ENCODE measurements at places on chromosomes 3 and 15.

DNA sequence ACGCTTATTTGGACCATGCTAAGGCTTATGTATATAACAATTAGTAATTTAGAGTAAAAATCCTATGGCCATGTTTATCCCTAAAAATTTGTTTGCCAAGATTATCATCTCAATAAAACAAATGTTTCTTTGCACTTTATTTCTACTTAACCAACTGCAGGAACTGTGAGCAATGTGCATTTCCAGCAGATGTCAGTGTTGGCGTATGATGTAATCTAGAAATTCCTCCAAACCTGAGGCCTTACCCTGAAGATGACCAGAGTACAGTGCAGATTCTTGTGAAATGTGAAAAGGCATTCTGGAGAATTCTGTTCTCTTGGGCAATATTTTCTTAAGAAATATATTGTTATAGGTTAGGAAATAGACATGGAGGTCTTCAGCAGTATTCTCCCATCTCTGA is 205.9 kb downstream of the MBNL1 start:
- DNase-seq: no peak

GRCh38 chr3:17915341-17915740 is 172.9 kb upstream of the TBC1D5 start:
- no peak for DNase-seq

GRCh38 chr3:16061491-16061890 is 113.0 kb upstream of the GALNT15 start:
- no peak for DNase-seq

GRCh38 chr3:58173029-58173668 is 37.6 kb downstream of the DNASE1L3 start:
- DNase-seq: no peak

GRCh38 chr3:133563816-133564215 is 9.7 kb upstream of the CDV3 start:
- no peak for DNase-seq

DNA sequence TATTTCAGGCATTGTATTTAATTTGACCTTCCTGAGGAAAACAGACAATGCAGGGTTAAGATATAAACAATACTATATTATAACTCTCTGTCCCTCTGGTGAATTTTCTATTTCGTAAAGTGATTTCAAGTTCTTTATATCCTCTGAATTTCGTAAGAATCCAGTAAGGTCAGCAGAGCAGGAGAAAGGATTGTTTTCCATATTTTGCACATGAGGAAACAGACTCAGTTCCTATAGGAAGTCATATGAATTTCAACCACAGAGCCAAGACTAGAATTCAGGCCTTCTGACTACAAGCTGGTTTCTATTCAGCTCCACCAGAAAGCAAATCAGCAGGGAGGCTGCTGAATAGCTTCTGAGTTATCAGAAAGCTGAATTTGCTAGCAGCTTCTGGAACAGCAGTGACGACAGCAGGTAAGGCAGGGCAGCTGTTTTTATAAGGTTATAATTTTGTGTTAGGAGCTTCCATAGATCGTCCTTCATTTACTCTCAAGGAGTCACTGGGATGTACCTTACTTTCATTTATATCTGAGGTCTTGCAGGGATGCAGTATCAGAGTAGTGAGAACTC is 11.1 kb upstream of the PLAAT1 start:
- no peak for DNase-seq

DNA sequence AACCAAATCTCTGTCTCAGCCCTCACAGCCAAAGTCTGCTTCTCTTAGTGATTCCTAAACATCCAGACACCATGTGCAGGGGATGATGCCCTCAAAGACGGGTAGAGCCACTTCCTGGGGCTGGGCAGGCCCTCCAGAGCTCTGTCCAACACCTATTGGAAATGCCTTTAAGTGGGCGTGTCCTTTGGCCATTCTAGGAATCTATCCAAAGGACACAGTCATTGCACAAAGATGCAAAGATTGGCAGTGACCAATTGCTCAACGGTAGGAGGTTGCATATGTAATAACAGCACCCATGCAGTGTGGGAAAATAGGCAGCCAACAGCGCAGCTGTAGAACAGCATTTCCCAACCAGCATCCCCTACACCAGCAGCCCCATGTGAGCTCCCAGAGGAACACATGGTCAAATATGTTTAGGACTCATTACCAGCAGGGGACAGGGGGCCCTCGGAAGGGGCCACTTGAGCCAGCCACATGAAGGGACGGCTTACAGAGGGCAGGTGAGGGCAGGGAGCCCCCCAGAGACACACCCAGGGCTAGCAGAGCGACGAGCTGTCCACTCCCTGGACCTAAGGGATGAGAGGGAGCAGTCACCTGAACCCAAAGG is 142.8 kb upstream of the IQSEC1 start:
- DNase-seq: no peak

GRCh38 chr15:58703610-58704009 is 45.9 kb downstream of the ADAM10 start:
- no peak for DNase-seq

GRCh38 chr15:80614711-80615360 is 80.3 kb upstream of the ABHD17C start:
- DNase-seq: no peak

- no peak for DNase-seq
Measured at GRCh38 chr3:126338790-126339288, 18.4 kb downstream of the KLF15 start.

DNA sequence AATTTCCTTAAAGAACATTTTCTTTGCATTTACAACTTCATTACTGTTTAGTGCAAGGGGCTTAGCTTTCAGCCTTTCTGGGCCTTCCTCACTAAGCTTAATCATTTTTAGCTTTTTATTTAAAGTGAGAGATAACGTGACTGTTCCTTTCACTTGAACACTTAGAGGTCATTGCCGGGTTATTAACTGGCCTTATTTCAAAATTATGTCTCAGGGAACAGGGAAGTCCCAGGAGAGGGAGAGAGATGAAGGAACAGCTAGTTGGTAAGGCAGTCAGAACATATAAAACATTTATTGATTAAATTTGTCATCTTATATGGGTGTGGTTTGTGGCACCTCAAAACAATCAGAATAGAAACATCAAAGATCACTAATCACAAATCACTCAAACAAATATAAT is 268.7 kb downstream of the TIGIT start:
- DNase-seq: no peak

DNA sequence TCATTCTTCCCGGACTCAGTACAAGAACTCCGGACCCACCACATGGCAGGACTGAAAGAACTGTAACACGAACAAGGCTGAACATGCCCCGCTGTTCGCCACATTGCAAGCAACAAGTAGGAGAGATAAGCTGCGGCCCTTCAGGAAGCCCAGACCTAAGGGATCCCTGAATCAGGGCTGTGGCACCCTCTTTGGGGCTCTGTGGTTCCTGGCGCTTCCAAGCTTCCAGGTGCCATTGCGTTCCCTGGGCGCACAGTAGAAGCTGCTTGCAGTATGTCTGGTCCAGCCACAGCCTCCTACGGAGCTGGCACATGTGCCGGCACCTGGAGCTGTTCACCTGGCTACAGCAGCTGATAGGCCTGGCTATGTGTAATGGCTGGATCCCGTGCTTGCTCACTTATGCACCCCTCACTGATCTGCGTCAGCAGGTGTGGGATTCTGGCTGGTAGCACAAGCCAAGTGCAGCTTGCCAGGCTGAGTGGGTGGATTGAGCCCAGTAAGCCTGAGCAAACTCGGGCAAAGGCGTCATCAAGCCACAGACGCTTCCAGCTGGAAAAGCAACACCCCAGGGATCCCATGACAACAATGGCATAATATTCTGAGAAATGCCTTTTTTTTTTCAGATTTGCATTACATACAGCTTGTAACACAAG is 748.6 kb upstream of the GBE1 start:
- DNase-seq: no peak

- no peak for DNase-seq
Measured at GRCh38 chr3:33975463-33975862, 177.0 kb downstream of the PDCD6IP start.

DNA sequence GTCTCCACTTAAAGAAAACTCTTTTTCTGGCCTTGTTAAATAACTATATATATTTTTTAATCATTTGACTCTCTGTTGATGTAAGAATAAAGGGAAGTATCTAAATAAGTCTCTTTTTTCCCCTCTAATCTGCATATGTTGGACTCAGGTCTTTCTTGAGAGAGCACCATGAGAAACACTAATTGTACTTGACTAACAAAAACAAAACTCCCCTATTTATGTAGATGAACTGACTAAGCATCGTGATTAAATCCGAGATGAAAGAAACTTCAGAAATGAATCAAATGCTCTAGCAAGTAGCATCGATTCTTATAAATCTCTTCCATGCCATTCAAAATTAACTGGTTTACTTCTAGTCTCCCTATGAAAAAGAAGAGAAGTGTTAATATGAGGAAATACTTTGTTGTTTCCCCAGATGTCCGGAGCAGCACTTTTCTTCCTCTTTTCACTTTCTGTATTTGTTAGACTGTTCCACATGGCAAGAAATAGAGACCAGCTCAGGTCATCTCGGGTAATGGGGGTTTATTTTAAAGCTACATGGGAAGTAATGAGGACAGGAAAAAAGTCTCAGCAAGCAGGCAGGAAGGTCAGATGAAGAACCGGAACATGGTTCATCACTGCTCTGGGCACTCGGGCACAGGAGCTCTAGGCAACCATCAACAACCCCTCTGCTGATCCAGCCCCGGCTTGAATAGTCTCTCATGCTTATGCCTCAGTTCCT is 288.3 kb downstream of the CNTN6 start:
- DNase-seq: no peak

DNA sequence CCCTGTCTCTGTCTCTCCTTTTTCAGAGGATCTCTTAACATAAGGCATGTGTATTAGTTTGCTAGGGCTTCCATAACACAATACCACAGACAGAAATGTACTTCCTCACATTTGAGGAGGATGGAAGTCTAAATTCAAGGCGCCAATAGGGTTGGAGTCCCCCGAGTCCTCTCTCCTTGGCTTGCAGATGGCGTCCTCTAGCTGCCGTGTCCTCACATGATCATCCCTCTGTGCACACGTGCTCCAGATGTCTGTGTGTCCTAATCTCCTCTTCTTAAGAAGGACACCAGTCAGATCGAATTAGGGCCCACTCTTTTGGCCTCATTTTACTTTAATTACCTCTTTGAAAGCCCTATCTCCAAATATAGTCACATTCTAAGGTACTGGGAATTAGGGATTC is 23.0 kb upstream of the BFSP2 start:
- no peak for DNase-seq

DNA sequence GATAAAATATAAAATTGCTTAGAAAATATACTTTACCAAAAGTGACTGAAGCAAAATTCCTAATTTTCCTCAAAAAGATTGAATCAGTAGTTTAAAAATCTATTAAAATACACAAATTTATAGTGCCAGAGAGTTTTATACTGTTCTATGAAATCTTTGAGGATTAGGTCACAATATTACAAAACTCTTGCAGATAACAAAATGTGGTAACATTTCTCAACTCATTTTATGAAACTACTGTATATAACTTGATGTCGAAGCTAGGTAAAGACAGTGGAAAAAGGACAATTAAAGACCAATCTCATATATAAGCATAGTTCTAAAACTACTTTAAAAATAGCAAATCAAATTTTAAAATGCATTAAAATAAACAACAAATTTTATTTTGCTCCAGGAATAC is 15.9 kb downstream of the VEPH1 start:
- no peak for DNase-seq

GRCh38 chr3:184537885-184538665 is 23.5 kb upstream of the EPHB3 start:
- DNase-seq: no peak

DNA sequence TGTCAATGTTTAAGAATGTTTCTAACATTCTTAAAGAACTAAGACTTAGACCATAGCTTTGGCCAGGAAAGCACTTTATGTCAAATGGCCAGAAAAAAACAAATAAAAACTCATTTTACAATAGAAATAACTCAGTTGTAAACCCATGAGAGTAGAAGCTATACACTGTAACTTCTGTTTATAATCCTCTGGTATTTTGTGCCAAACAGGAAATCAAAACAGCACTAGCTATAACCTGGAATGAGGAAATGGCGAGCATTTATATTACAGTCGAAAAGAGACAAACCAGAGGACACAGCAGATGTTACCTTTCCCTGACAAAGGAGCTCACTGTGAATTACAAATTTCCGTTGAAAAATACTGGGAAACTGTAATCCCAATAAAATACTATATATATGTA is 10.3 kb downstream of the GK5 start:
- DNase-seq: no peak

- peak; percentile 51 for DNase-seq
Measured at GRCh38 chr3:101850246-101851051, 1.1 kb downstream of the NFKBIZ start.

DNA sequence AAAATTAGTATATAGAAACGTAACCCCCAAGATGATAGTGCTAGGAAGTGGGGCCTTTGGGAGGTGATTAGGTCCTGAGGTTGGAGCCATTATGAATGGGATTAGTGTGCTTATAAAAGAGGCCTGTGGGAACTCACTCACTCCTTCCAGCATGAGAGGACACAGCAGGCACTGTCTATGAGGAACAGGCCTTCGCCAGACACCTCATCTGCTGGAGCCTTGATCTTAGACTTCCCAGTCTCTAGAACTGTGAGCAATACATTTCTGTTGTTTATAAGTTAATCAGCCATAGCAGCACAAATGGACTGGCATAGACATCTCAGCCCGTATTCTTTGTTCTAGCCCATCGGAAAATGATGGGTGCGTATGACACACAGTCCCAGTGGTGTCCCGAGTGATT is 152.3 kb downstream of the GABRG3 start:
- no peak for DNase-seq

- DNase-seq: no peak
Measured at GRCh38 chr3:151635905-151636304, 97.8 kb upstream of the AADACL2 start.

GRCh38 chr3:79954756-79955155 is 187.0 kb upstream of the ROBO1 start:
- no peak for DNase-seq

DNA sequence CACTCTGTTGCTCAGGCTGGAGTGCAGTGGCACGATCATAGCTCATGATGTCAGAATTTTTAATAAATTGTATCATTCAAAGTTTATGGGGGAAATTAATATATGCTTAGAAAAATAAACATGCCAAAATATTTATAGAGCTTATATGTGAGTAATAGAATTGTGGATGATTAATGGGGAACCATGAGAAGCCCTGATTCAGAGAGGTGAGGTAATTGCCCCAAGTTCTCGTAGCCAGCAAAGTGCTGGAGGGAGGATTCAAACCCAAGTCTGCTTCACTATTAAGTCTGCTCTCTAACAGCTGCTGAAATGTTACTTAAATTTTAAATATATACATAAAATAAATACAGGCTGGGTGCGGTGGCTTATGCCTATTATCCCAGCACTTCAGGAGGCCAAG is 26.2 kb upstream of the IGF2BP2 start:
- DNase-seq: no peak
